Activated CD4-positive, alpha-beta T cell treated with anti-CD3 and anti-CD28 coated beads for 36 hours (primary cell): ENCODE measurements at places on chromosomes 12 and 14. TPM values are rescaled to one million over a fixed set of nuclear protein-coding genes. Genes with fewer than 3 reads are reported as not detected.

DNA sequence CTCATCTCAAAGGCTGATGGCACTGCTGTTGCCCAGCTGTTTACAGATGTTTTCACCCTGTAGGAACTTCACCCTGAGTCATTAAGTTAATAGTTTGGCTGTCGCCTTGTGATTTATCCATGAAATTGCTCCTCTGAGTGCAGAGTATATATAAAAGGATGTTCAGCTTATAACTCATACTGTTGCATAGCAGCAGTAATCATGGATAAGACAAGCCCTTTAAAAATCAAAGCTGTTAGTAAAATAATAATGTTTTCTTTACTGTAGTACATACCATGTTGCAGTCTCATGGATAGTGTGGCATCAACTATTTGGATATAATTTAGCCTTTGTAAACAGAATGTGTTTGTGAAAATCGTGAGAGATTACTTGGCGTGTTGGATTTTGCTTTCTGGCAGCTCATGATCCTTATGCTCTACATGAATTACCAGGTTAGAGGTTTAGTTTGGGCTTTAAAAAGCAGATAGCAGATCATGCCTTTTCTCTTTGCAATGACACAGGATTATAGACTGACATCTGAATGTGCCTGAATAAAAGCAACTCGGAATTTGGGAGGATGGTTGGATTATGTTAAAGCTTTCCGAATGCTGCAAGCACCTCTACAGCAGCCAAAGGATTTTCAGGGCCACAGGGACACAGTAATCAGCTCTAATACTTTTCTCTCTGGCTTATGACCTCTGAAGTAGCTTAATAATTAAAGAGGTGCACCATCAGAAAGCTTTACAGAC, 279.7 kb upstream of the ATP2B1 start:
- no peak overlapping the region for H3K4me3 ChIP-seq
- no peak for DNase-seq
- H3K36me3 ChIP-seq, result no peaks in the 10 kb centered on the region

DNA sequence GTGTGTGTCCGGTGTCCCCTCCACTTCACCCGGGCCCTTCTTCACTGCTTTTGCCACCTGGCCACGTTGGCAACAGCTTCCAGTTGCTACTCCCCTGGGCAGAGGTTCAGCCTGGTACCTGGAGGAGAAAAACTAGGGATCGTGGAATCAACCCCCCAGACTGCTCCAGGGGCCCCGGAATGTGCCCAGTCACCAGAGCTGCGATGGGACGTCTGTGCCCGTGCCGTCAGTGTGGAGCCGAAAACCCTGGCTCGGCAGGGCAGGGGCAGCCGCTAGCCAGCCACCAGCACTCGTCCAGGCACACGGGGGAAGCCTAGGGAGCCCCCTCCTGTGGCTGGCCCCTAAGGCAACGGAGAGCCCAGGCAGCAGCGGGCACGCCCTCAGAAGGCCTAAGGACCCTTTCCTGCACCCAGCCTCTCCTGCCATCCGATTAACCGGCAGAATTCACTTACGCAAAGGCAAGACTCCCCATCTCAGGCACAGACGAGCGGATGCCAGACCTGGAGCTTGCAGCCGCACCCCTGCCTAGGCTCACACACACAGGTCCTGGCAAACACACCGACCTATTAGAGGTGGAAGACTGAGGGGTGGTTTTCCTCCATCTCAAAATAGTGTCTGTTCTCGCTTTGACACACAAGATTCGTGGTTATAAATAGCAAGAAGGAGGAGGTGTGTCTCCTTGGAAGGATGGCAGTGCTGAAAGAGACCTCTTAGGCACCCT, 62.6 kb downstream of the FBXL14 start:
- H3K4me3 ChIP-seq, result peak overlapping the region; percentile 53
- DNase-seq, result peak; percentile 19
- H3K36me3 ChIP-seq, result no peaks in the 10 kb centered on the region
- H3K27me3 ChIP-seq, result peaks cover 57% of the 10 kb centered on the region

- DNase-seq, result no peak
- H3K27me3 ChIP-seq, result peaks cover 16% of the 10 kb centered on the region
- no peaks in the 10 kb centered on the region for H3K36me3 ChIP-seq
- no peak overlapping the region for H3K27ac ChIP-seq
- no peaks in the 10 kb centered on the region for H3K4me1 ChIP-seq
Observed at GRCh38 chr12:106205208-106206069, 42.4 kb downstream of the CKAP4 start.

DNA sequence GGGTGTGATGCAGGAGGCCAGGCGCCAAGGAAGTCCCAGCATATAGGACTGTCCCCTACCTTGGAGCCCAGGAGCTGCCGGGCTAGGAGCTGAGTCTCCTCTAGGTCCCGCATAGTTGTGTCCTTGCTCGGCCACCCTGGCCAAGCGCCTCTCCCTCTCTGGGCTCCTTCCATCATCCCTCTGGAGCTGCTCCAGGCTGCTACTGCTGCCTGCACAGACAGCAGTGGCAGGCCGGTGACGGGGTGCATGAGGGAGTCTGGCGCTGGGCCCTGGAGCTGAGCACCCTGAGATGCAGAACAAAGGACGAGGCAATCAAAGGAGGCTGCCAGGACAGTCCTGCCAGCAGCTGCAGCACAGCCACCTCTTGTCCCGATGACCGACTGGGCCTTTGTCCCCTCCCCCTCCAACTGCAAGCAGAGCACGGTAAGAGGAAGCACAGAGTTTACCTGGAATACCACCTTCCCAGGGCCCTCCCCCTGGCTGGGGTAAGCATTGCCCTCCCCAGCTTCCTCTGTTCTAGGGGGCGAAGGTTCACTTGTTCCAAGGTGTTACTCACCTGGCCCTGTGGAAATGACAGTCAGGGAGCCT, 10.4 kb downstream of the DTX1 start:
- no peak overlapping the region for H3K27ac ChIP-seq
- H3K4me1 ChIP-seq, result peaks cover 45% of the 10 kb centered on the region
- DNase-seq, result no peak
- H3K4me3 ChIP-seq, result no peak overlapping the region

- H3K4me3 ChIP-seq, result no peak overlapping the region
- peaks cover 20% of the 10 kb centered on the region for H3K27me3 ChIP-seq
- DNase-seq, result no peak
Observed at GRCh38 chr14:88818018-88818417, 6.4 kb upstream of the TTC8 start.

DNA sequence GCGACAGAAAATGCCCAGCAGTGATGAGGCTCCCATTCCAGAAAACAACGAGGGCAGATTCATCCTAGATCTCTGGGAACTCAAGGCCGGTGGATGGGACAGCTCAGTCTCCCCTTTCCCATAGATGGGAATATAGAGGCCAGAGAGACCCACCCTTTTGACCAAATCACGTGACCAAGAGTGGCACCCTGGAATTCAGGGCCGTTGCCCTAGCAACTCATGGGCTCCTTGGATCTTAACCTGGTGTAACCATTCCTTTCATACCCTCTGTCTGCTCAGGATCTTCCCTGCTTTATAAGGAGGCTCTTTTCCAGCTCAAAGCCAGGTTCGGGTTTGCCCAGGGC, 8.4 kb upstream of the LRTM2 start:
- H3K36me3 ChIP-seq, result no peaks in the 10 kb centered on the region
- H3K4me3 ChIP-seq, result peak overlapping the region; percentile 61
- no peaks in the 10 kb centered on the region for H3K27me3 ChIP-seq
- H3K27ac ChIP-seq, result peak overlapping the region; percentile 62
- H3K4me1 ChIP-seq, result peaks cover 9% of the 10 kb centered on the region

- no peak overlapping the region for H3K4me3 ChIP-seq
- no peaks in the 10 kb centered on the region for H3K36me3 ChIP-seq
- DNase-seq, result no peak
- H3K27me3 ChIP-seq, result no peaks in the 10 kb centered on the region
- no peak overlapping the region for H3K27ac ChIP-seq
- H3K4me1 ChIP-seq, result peaks cover 2% of the 10 kb centered on the region
Observed at GRCh38 chr12:94589591-94590001, 60.8 kb downstream of the TMCC3 start.

- no peak overlapping the region for H3K4me3 ChIP-seq
- no peaks in the 10 kb centered on the region for H3K36me3 ChIP-seq
- H3K27ac ChIP-seq, result no peak overlapping the region
- no peak for DNase-seq
Observed at GRCh38 chr12:65840793-65841670, 16.7 kb downstream of the HMGA2 start.

- no peaks in the 10 kb centered on the region for H3K27me3 ChIP-seq
- no peak for DNase-seq
- peaks cover 20% of the 10 kb centered on the region for H3K4me1 ChIP-seq
- H3K4me3 ChIP-seq, result no peak overlapping the region
- peaks cover 2% of the 10 kb centered on the region for H3K36me3 ChIP-seq
Observed at GRCh38 chr12:53725824-53726223, 1.4 kb downstream of the CALCOCO1 start.

SYNE3 gene
- 34.2 TPM for total RNA-seq

LRRIQ1 gene
- not detected for total RNA-seq
